ENCODE measurements at places on chromosomes 5 and 9. TPM values are rescaled to one million over a fixed set of nuclear protein-coding genes. Genes with fewer than 3 reads are reported as not detected.

Gene PCDHGA3
- total RNA-seq = not detected

Gene EIF4E1B
- not detected for total RNA-seq

Gene SMIM33
- not detected for total RNA-seq

Gene DNAI1
- not detected for total RNA-seq

Gene C9orf50
- not detected for total RNA-seq

Gene CA9
- 95.4 TPM for total RNA-seq

Gene CER1
- not detected for total RNA-seq

Gene DAB2
- total RNA-seq = 3.4 TPM

Gene GAPT
- total RNA-seq = not detected

Gene C7
- not detected for total RNA-seq

Gene PKD2L2
- not detected for total RNA-seq

Gene HINT1
- 132 TPM for total RNA-seq

Gene ITGA1
- total RNA-seq = 39.5 TPM

Gene SPINK7
- not detected for total RNA-seq

Gene OR13C9
- total RNA-seq = not detected

Gene CCDC192
- not detected for total RNA-seq

Gene TLE1
- 82.1 TPM for total RNA-seq

Gene PTTG1
- 99.1 TPM for total RNA-seq

Gene EQTN
- total RNA-seq = 0.18 TPM

Gene ZNF366
- total RNA-seq = not detected

Gene MLANA
- not detected for total RNA-seq

Gene ZNF354B
- 13.2 TPM for total RNA-seq

Gene ODF2
- total RNA-seq = 36.0 TPM

Gene KCNN2
- not detected for total RNA-seq

Gene SAXO1
- not detected for total RNA-seq

Gene PLEKHG4B
- not detected for total RNA-seq

Gene OR1Q1
- total RNA-seq = not detected

Gene NPDC1
- 59.9 TPM for total RNA-seq

Gene ECM2
- total RNA-seq = not detected

Gene GPR151
- not detected for total RNA-seq

Gene MYMK
- total RNA-seq = not detected

Gene DBH
- total RNA-seq = not detected

Gene LRRC70
- 0.33 TPM for total RNA-seq

Gene MAML1
- 30.0 TPM for total RNA-seq

Gene CTXN3
- total RNA-seq = not detected

Gene ATP6V0E1
- 90.5 TPM for total RNA-seq

Gene CNTLN
- 1.1 TPM for total RNA-seq

Gene GFI1B
- total RNA-seq = not detected

Gene SPATA9
- total RNA-seq = not detected

Gene PHF24
- total RNA-seq = not detected

Gene KCNIP1
- total RNA-seq = not detected

Gene PCDHA9
- not detected for total RNA-seq

Gene CDX1
- 6.6 TPM for total RNA-seq

Gene GM2A
- total RNA-seq = 14.7 TPM

Gene CCNJL
- total RNA-seq = 7.9 TPM

Gene PCAT7
- 1.3 TPM for total RNA-seq
